Progenitor cell of endocrine pancreas (in vitro differentiated cells): ENCODE measurements at places on chromosomes 11 and 22. TPM values are rescaled to one million over a fixed set of nuclear protein-coding genes. Genes with fewer than 3 reads are reported as not detected.

- no peak overlapping the region for H3K4me3 ChIP-seq
- H3K27ac ChIP-seq = no peak overlapping the region
- no peak for DNase-seq
- peaks cover 8% of the 10 kb centered on the region for H3K27me3 ChIP-seq
- H3K4me1 ChIP-seq = no peaks in the 10 kb centered on the region
These were observed 69.7 kb downstream of the NELL1 start for GRCh38 chr11:20739107-20739506.

- H3K27ac ChIP-seq = no peak overlapping the region
- no peak for DNase-seq
- no peaks in the 10 kb centered on the region for H3K4me1 ChIP-seq
- peaks cover 6% of the 10 kb centered on the region for H3K27me3 ChIP-seq
- H3K36me3 ChIP-seq = no peaks in the 10 kb centered on the region
These were observed 174.9 kb upstream of the C11orf87 start for GRCh38 chr11:109247071-109247470.

The ZP1 gene
- total RNA-seq = not detected in 2 replicates

GRCh38 chr11:30432178-30432577 is 109.3 kb downstream of the ARL14EP start:
- no peaks in the 10 kb centered on the region for H3K27me3 ChIP-seq
- peaks cover 24% of the 10 kb centered on the region for H3K4me1 ChIP-seq
- no peaks in the 10 kb centered on the region for H3K36me3 ChIP-seq
- no peak overlapping the region for H3K4me3 ChIP-seq
- H3K27ac ChIP-seq = no peak overlapping the region

DNA sequence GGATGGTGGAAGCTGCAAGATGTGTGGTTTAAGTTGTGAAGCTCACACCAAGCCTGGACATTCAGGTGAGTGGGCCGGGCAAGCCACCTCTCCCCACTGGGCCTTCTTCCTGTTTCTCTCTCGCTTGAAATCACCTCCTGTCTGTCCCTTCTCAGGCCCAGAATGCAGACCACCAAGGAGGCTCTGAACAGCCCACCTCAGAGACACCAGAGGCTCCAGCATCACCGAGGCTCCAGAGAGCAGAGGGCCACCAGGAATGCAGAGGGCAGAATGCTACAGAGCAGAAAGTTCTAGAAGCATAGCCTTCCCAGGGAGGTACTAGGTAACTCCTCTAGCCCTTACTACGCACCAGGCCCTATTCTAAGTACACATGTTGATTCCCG is 14.8 kb upstream of the IL2RB start:
- H3K27me3 ChIP-seq = peaks cover 10% of the 10 kb centered on the region
- no peak overlapping the region for H3K4me3 ChIP-seq
- no peak for DNase-seq
- H3K4me1 ChIP-seq = peaks cover 10% of the 10 kb centered on the region
- no peaks in the 10 kb centered on the region for H3K36me3 ChIP-seq

DNA sequence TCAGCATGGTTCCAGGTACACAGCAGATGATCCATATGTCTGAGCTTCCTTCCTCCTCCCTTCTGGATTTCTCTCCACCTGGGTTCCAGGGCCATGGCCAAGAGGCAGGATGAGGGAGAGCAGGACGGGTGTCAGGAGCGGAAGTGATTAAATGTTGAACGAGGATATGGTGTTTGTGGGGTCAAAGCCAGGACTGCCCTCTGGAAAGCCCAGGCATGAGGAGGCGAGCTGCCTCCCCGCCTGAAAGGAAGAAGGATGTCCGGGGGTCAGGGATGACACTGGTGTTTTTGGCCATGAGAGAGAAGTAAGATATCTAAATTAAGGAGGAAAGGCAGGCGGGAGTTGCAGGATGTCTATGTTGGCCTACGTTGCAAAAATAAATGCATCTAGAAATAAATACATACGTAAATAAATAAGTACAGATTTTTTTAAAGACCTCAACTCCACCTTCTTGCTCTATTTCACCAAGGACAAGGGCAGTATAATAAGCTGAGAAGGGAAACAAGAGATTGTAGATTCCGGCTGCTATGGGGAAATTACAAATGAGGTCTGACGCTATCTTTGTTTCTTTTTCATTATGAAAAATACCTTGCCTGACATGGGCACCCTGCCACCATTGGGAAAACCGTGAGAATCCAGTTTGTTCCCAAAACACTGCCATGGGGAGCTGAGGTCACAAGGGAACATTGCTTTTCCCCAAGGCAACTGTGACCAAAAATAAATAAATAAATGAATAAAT is 27.6 kb upstream of the LIPT2 start:
- H3K27ac ChIP-seq = peak overlapping the region; percentile 47
- H3K27me3 ChIP-seq = peaks cover 3% of the 10 kb centered on the region
- no peak for DNase-seq

- no peak overlapping the region for H3K27ac ChIP-seq
- H3K36me3 ChIP-seq = no peaks in the 10 kb centered on the region
- DNase-seq = no peak
- H3K4me1 ChIP-seq = no peaks in the 10 kb centered on the region
- H3K27me3 ChIP-seq = no peaks in the 10 kb centered on the region
- no peak overlapping the region for H3K4me3 ChIP-seq
These were observed 509.8 kb upstream of the RAG2 start for GRCh38 chr11:37107831-37108230.

The NPAS4 gene
- total RNA-seq = not detected in 2 replicates

The AIFM3 gene
- total RNA-seq = 1.8 and 2.3 TPM in 2 replicates

DNA sequence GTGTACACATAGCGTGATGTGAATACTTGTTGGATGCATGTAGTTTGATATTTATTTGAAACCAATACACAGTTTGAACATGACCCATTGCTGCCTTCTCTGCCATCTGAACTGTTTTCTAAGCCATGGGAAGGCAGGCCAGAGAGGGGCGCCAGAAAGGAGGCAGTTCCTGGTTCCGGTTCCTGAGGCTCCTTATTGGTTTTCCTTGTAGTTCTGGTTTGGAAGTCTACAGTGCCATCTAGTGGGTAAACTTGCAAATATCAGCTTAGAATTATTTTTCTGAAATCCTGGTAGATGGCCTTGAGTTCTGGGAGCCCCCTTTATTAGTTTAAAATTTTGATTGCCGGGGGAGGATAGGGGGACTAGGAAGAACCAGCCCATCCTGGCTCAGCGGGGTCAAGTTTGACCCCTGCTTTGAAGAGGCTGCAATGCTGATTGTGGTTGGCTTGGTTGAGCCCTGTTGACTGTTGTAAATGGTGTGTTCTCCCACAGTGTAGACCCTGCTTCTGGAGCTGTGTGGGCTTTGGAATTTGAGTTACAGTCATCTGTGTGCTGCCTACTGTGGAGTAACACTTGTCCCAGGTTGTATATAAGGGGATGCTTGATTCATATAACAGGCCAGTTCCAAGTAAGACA is 48.4 kb downstream of the GRAMD1B start:
- H3K4me3 ChIP-seq = no peak overlapping the region
- no peaks in the 10 kb centered on the region for H3K27me3 ChIP-seq
- H3K36me3 ChIP-seq = no peaks in the 10 kb centered on the region
- peaks cover 1% of the 10 kb centered on the region for H3K4me1 ChIP-seq
- H3K27ac ChIP-seq = peak overlapping the region; percentile 32

DNA sequence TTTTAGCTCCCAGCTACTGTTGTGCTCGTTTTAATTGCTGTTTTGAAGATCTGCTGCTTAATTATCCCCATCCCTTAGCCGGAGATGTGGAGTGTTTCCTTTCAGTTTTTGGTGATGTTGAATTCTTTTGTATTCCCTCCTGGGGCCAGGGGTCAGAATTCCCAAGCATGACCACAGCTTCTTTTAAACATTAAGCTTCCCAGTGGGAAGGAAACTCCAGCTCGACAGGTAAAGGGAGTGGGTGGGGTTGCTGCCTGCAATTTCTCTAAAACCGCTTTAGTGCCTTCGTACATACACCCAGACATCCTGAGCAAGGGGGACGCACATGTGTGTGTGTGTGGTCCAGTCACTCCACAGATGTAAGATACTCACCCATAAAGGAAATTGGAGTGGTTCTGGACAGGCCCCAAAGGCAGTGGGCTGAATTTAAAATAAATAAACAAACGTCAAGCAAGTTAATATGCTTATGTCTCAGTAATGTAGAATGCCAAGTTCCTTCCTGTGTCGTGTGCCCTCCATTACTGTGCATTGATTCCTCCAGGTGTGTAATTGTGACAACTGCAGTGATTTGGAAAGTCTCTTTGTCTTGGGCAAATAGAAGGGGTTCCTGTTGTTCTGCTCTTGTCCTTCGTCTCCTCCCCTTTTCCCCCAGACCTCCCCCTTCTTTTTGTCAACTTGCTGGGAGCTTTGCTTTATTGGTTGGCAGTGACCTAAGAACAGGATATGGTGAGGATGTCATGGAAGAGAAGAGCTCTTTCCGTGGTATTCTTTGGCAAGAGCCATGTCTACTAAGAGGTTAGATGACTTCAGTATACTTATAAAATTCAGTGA is 19.2 kb upstream of the ADSL start:
- H3K36me3 ChIP-seq = peaks cover 20% of the 10 kb centered on the region
- H3K27ac ChIP-seq = peak overlapping the region; percentile 96
- H3K4me1 ChIP-seq = peaks cover 30% of the 10 kb centered on the region
- peak overlapping the region; percentile 44 for H3K4me3 ChIP-seq
- DNase-seq = no peak

DNA sequence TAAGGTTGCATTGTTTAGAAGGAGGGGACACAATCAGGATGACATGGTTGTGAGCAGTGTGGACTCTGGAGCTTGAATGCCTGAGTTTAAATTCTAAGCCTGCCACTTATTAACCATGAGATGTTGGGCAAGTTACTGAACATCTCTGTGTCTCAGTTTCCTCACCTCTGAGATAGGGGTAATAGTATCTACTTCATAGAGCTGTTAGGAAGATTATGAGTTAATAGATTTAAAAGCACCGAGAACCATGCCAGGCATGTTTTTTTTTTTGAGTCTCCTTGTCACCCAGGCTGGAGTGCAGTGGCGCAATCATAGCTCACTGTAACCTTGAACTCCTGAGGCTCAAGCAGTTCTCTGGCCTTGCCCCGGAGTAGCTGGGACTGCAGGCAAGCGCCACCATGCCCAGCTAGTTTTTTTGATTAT is 33.3 kb downstream of the ST14 start:
- H3K27ac ChIP-seq = no peak overlapping the region
- no peak for DNase-seq
- H3K4me3 ChIP-seq = no peak overlapping the region
- no peaks in the 10 kb centered on the region for H3K27me3 ChIP-seq
- H3K36me3 ChIP-seq = peaks cover 33% of the 10 kb centered on the region

DNA sequence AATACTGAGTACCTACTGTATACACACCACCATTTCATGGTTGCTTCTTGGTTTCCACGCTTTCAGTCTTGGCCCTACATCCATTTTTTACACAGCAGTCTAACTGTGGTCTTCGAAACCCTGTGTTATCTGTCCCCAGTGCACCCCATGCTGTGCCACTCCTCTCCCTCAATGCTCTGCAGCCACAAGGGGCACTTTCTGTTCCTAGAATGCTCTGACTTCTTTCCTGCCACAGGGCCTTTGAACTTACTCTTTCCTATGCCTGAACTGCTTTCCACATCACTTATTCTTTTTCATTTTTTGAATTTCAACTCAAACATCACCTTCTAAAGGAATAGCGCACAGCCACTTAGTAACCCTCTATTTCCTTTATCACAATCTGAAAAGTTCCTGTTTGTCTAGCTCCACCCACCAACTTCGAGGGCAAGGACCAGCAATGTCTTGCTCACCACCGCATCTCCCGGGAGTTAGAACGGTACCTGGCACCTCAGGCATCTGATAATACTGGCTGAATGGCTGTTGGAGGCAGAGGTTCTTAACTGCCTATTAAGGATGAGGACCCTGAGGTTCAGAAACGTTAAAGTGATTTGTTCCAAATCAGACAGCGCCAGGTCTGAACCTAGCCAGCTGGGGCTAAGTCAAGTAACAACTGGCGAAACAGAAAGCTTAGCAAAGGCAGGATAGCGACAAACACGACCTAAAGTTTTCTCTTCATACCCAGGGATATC is 568 bp downstream of the ALG8 start:
- H3K27me3 ChIP-seq = no peaks in the 10 kb centered on the region
- no peak for DNase-seq

The MAP4K2 gene
- 12.7 and 13.3 TPM in 2 replicates for total RNA-seq

The TPH1 gene
- 0.50 and 0.64 TPM in 2 replicates for total RNA-seq

The APOC3 gene
- 14.9 and 16.3 TPM in 2 replicates for total RNA-seq

The LIF gene
- 2.3 and 3.6 TPM in 2 replicates for total RNA-seq

DNA sequence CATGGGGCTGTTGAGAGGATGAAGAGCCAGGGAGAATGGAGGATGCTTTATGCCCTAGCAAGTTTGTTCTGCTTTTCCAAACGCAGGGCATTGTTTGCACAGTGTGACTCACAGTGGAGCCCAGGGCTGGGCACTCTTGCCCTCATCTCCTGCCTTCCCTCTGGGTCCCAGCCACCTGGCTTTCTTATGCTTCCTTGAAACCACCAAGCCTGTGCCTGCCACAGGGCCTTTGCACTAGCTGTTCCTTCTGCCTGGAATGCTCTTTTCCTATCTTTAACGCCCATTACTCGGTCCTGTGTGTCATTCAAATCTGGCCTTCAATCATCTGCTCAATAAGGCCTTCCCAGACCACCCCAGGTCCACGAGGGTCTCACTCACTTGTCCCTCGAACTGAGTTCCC is 46.9 kb upstream of the RFPL3 start:
- no peaks in the 10 kb centered on the region for H3K36me3 ChIP-seq
- H3K27ac ChIP-seq = no peak overlapping the region
- H3K4me3 ChIP-seq = no peak overlapping the region

The MAPK11 gene
- 2.3 and 2.7 TPM in 2 replicates for total RNA-seq

GRCh38 chr22:20605328-20605727 is 97.9 kb downstream of the MED15 start:
- no peak overlapping the region for H3K27ac ChIP-seq
- H3K4me1 ChIP-seq = no peaks in the 10 kb centered on the region
- DNase-seq = no peak

GRCh38 chr11:134331354-134332188 is at the start of gene GLB1L2:
GLB1L2 (plus strand) TSS chr11:134331988; CDS start chr11:134332062, 74 bp downstream.
- H3K27me3 ChIP-seq = peaks cover 63% of the 10 kb centered on the region
- H3K4me3 ChIP-seq = peak within 1 kb of the TSS; percentile 70
- H3K36me3 ChIP-seq = no peaks in the 10 kb centered on the region
- H3K4me1 ChIP-seq = peaks cover 6% of the 10 kb centered on the region

DNA sequence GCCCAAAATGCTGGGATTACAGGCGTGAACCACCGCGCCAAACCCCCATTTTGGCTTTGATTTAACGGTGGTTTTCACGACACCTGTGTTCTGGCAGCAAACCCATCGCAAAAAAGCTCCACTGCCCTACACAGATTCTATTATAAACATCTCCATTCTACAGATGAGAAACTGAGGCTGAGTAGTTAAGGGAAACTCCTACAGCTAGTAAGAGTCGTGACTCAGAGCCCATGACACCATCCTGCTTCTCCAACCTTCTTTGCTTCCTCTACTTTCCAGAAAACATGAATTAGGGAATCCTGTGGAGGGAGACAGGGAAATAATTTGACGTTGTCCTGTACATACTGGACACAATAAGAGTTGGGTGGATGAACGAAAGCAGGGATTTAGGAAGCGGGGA is 429 bp upstream of the SNX15 start:
- no peak for DNase-seq
- H3K36me3 ChIP-seq = no peaks in the 10 kb centered on the region
- no peaks in the 10 kb centered on the region for H3K27me3 ChIP-seq
- peak overlapping the region; percentile 82 for H3K4me3 ChIP-seq
